ENCODE measurements at places on chromosomes 11 and 22.

- DNase-seq: no peak
These were observed 16.0 kb downstream of the POLD3 start for GRCh38 chr11:74608431-74608830.

- no peak for DNase-seq
These were observed 3.9 kb upstream of the PIWIL4 start for GRCh38 chr11:94563176-94563847.

DNA sequence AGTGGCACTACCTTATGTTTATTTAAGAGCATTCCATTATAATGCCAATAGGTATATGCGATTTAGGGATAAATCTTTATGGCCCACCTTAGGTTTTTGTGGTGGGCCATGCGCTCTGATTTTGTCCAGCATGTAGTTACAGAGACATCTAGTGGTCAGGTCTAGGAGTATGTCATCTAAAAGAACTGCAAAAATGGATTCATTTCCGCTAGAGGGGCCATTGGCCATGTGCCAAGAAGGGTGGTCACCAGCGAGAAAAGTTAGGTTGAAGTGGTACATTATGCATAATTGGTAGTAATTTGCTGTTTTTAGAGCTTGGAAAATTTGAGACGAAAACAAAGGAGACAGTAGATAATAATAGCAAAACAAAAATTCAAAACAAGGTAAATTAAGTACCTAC is 27.7 kb downstream of the LRRC4C start:
- no peak for DNase-seq

- DNase-seq: no peak
These were observed 12.8 kb downstream of the PTPRJ start for GRCh38 chr11:47992959-47993820.

DNA sequence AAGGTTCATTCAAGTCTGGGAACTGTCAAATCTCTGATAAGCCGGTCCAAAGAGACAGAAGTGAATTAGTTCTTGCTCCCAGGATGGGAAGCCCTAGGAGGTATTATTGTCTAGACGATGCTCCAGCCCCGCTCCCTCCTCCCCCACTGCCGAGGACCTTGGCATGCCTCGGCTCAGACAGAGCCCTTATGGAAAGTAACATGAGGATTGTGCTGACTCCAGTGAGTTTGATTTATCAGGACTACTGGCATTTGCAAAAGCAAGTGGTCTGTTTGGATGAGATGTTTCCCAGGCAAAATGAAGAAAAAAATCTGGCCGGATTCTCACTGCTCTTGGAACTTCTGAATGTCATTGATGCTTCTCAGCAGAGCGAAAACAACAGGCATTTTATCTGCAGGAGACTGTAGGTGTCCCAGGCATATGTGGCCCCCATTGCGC is 341.0 kb downstream of the ETS1 start:
- no peak for DNase-seq

DNA sequence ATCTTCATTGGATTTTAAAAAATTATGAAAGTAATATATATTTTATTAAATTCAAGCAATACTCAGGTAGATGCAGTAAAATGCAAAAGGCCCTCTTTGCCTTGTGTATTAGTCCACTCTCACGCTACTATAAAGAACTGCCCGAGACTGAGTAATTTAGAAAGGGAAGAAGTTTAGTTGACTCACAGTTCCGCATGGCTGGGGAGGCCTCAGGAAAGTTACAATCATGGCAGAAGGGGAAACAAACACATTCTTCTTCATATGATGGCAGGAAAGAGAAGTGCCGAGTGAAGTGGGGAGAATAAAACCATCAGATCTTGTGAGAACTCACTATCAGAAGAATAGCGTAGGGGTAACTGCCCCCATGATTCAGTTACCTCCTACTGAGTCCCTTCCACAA is 130.8 kb downstream of the HIPK3 start:
- DNase-seq: no peak

DNA sequence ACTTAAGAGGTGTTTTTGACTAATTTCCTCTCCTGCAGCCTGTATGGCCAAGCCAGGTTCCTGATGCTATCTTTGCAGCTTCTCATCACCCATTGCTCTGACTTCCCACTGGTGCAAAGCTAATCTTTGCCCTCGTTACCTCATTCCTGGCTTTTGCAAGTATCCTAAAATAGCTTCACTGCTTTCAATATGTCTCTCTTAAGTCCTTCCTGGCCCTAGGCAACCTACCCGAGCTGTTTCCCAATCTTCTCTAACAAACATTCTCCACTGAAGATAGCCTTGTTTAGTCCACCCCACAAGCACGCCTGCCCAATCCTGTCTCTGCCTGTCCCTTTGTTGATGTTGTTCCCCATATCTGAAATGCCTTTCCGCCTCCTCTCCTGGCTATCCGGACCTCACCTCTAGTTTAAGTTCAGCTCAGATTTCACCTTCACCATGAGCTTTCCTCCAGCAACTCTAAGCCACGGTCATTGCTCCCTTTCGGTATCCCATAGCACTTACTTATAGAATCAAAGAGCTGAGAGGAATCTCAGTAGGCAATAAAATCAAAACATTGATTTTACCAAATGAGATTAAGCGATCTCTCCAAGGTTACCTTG is 30.1 kb upstream of the CECR2 start:
- DNase-seq: no peak

- DNase-seq: no peak
These were observed 13.1 kb upstream of the ACCSL start for GRCh38 chr11:44034639-44035038.

DNA sequence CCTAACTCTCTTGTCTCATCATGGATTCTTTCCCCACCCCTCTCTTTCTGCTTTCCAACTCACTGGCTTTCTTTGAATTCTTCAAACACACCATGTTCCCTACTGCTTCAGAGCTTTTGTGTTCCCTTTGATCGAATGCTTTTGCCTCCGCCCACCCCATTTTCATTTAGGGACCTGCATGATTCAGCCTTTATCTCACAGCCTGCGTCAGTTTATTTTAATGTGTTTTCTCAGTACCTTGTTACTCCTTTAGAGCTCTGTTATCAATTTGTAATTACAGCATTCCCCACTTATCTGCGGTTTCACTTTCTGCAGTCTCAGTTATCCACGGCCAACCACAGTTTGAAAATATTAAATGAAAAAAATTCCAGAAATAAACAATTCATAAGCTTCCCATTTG is 451.3 kb downstream of the METTL15 start:
- DNase-seq: no peak

DNA sequence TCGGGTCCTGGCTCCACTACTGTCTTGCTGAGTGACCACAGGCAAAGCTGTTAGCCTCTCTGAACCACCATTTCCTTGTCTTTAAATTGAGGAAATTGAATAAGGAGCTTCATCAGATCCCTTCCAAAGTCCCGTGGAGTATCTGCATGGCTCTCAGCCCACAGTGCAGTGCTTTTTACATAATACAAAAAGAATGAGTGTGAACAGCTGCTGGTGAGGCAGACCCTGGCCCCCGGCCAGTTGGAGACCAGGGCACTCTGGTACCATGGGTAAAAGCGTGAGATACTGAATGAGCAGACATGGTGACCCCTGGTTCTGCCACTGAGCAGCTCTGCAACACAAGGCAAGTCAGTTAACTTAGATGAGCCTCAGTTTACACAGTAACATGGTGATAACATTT is 86.8 kb downstream of the GALNT18 start:
- DNase-seq: no peak

DNA sequence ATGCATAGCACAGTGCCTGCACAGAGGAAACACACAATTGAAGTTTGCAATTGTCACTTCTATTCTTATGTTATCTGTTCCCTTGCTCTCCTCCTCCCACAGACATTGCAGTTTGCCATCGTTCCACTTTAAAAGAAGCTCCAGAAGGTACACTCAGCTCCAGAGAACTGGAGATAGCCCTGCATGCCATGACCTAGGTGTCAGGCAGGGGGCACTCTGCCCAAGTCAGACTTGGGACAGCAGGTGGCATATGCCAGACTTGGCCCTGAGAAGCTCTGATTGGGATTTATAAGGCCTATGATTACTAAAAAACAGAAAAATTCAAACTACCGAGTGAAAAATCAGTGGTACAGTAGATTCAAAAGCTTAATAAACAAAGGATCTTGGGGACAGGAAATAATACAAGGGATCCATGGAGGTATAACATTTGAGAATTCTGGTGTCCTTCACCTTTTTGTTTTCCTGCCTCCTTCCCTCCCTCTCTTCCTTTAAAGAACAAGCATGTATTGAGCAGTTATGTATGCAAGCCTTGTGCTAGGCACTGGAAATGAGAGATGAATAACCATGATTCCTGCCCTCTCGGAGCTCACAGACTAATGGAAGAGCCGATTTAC is 40.0 kb downstream of the TENM4 start:
- DNase-seq: no peak

GRCh38 chr11:87878373-87878825 is 296.8 kb downstream of the RAB38 start:
- DNase-seq: no peak

DNA sequence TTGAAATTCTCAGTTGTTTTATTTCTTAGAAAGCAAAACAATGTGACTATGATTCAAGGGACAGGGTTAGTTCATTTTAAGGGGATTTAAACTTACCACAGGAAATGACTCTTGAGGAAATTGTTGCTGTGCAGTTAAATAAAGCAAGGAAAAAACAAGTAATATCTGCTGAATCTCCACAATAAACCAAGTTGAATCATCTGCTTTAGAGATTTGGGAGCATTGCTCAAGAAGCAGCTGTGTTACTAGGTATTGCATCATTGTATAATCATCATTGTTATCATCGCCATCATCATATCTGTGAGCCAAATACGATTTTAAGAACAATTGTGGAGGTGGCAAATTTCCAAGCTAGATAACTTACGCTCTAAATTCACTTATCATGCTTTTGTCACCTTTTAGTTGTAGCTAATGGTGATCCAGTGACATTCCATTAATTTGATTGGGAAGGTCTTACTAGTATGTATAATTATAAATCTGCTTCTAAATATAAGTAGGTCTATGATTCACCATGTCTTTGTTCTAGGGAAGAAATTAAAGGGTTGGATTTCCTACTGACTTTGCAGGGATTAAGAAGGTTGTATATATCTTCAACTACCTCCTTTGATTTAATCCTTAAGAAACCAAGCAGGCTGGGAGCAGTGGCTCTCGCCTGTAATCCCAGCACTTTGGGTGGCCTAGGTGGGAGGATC is 19.9 kb downstream of the MMP10 start:
- DNase-seq: no peak

DNA sequence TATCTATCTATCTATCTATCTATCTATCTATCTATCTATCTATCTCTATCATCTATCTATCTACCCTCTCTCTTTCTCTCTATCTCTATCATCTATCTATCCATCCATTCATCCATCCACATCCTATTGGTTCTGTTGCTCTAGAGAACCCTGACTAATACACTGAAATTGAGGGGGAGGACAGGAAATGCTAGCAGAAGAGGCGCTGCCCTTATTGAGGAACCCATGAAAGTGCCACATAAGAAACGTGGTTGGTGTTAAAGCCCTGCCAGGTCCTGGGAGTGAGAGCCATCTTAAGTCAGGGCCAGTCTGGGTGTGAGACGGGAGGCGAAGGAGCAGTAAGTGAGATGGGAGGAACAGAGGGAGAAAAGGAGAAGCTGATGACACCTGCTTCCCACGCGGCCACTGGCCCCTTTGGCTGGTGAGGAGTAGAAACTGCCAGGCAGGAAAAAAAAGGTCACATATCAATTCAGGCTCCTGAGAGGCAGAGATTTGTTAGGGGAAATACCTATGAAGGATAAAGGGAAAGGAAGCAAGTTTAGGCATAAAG is 87.9 kb upstream of the PLET1 start:
- DNase-seq: no peak

GRCh38 chr11:127118811-127119210 is 118.2 kb upstream of the KIRREL3 start:
- no peak for DNase-seq

- DNase-seq: no peak
These were observed 35.7 kb downstream of the LRRC32 start for GRCh38 chr11:76634886-76635285.

GRCh38 chr22:23516304-23516703 is 63.8 kb downstream of the IGLL1 start:
- no peak for DNase-seq

GRCh38 chr11:130514316-130514715 is 65.9 kb downstream of the ADAMTS15 start:
- no peak for DNase-seq

GRCh38 chr11:37352485-37352884 is 754.4 kb upstream of the RAG2 start:
- DNase-seq: no peak

- no peak for DNase-seq
These were observed 48.7 kb downstream of the CWC15 start for GRCh38 chr11:94924612-94925011.

DNA sequence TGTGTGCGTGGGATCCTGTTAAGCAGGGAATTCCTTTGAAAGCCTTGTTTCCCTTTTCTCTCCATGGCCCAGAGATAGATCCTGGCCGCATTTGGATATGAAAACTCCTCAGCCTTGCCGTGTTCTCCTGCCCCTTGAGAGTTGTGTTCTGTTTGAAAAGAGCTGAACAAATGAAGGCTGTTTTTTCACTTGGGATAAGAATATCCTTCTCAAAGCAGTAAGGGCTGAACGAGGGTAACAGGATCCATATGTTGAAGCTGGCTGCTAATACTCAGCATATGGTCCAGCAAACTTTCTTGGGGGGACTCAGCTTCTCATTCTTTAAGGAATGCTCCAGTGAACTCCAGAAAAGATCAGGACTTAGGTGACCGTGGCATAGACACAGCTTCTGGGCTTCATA is 114.5 kb upstream of the TTC12 start:
- no peak for DNase-seq

DNA sequence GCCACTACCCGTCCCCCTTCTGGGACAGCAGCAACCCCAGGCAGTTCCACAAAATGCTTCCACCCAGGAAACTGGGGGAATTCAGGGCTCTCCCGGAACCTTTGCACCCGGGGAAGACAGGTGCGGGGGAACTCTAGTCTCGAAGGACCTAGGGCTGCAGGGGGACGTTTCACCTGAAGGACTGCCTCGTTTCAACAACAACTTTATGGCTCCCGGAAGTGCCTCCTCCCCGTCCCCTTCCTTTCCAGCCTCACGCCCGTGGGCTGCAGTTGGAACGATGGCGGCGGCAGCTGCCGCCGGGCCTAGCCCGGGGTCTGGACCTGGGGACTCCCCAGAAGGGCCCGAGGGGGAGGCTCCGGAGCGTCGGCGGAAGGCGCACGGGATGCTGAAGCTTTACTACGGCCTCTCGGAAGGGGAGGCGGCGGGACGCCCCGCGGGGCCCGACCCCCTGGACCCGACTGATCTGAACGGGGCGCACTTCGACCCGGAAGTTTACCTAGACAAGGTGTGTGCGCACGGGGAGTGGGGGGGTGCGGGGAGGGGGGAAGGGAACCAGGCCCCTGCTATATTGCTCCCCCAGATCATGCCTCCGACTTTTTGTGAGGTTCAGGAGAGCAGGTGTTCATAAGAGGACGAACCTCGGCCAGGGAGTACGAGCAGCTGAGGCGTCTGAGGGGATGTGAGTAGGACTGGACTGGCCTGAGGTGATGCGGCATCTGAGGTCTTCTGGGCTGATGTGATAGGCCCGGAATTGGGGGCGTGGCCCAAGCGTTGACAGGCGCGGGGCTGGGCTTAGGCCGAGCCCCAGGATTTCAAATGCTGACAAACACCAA is at the start of gene VPS51:
VPS51 (plus strand) TSS at position 241 of the 833 bp plus-strand sequence; CDS start at position 278, 37 bp downstream.
- peak; percentile 67 for DNase-seq

GRCh38 chr11:124920870-124921609 is 2.0 kb downstream of the HEPN1 start:
- DNase-seq: peak; percentile 57

Measured in stimulated activated CD4-positive, alpha-beta T cell treated with anti-CD3 and anti-CD28 coated beads, Interleukin-1b, Interleukin-23, amount 100 ng/mL, for 1 hour (primary cell).